ENCODE measurements at places on chromosomes 11 and 22. TPM values are rescaled to one million over a fixed set of nuclear protein-coding genes. Genes with fewer than 3 reads are reported as not detected.

The OR51B2 gene
- not detected for polyA plus RNA-seq

The ATP5MG gene
- 620 TPM for polyA plus RNA-seq

The GPHA2 gene
- polyA plus RNA-seq, result not detected

The XRRA1 gene
- 3.5 TPM for polyA plus RNA-seq

The EFCAB6 gene
- not detected for polyA plus RNA-seq

The SCN3B gene
- not detected for polyA plus RNA-seq

The MS4A3 gene
- not detected for polyA plus RNA-seq

The OR51I1 gene
- not detected for polyA plus RNA-seq

The GAL gene
- not detected for polyA plus RNA-seq

DNA sequence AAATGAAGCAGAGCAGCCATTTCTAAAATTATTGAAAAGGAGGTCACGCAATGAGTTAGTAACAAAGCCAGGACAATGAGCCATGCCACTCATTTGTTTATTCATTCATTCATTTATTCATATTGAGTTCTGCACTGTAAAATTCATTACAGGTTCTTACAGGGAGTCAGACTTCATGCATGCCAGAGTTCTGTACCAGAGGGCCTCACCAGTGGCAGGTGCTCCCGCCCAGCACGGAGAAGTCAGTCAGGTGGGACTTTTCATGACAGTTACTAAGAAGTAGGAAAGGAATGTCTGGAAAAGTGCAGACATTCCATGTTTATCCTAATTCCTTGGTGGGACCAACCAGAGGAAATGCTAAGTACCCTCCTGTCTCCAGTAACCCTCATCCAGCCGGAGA is 217.5 kb upstream of the BLID start:
- no peak overlapping the region for H3K4me3 ChIP-seq
- no peaks in the 10 kb centered on the region for H3K36me3 ChIP-seq
- H3K27me3 ChIP-seq, result peaks cover 7% of the 10 kb centered on the region

GRCh38 chr11:44654057-44654456 is 72.7 kb upstream of the TSPAN18 start:
- H3K27me3 ChIP-seq, result peaks cover 10% of the 10 kb centered on the region
- H3K36me3 ChIP-seq, result no peaks in the 10 kb centered on the region
- no peak for DNase-seq
- peaks cover 16% of the 10 kb centered on the region for H3K4me1 ChIP-seq
- H3K27ac ChIP-seq, result no peak overlapping the region

GRCh38 chr11:23606191-23606590 is 745.9 kb upstream of the CCDC179 start:
- H3K4me1 ChIP-seq, result no peaks in the 10 kb centered on the region
- DNase-seq, result no peak
- no peaks in the 10 kb centered on the region for H3K27me3 ChIP-seq
- H3K4me3 ChIP-seq, result no peak overlapping the region
- H3K27ac ChIP-seq, result no peak overlapping the region

DNA sequence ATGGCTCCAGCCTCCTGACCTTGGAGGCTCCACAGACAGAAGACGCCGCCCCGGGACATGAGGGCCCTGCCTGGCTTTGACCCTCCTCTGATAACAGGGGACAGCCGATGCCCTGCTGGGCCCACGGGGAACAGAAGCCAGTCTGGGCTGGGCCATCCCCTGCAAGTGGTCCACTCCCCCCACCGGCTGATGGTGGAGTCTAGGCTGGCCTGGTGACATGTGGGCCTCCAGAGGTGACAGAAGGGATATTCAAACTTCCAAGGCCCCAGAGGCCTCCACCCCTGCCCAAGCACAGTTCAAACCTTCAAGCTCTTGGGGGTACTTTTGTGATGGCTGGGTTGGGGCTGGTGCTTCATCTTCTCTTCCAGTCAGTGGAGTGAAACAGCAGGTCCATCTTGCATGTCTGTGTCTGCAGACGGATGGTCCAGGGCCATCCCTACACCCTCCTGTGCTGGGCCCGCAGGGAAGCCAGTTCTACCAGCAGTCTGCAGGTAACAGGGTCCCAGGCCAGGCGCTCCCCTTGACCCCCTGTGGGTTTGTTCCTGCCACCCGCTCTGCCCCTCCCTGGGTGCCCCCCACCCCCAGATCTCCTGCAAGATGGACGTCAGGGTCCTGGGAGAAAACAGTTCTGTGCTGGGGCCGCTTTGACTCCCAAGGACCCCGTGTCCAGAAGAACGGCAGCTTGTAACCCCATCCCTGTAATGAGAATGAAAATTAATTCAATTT is 929.9 kb downstream of the BRD1 start:
- no peak for DNase-seq
- no peaks in the 10 kb centered on the region for H3K27me3 ChIP-seq
- no peak overlapping the region for H3K4me3 ChIP-seq
- H3K4me1 ChIP-seq, result no peaks in the 10 kb centered on the region
- H3K27ac ChIP-seq, result no peak overlapping the region
- no peaks in the 10 kb centered on the region for H3K36me3 ChIP-seq

DNA sequence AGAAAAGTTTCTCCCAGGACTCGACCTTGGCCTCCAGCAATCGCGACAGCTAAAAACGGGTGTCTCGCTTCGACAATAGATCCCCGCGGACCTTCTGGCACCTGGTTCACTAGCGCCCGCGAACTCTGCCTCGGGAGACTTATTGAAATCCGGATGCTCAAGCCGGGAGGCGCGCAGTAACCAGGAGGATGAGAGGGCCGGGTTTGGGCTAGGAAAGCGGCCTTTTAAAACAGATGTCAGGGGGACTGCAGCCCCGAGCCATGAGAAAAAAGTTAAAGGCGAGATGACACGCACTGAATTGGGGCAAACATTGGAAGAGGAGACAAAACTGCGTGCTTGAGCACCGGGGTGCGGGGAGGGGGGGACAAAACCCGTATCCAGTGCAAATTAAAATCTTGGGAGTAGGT is 637 bp upstream of the ZBTB16 start:
- DNase-seq, result no peak
- peaks cover 29% of the 10 kb centered on the region for H3K27me3 ChIP-seq
- H3K27ac ChIP-seq, result peak overlapping the region; percentile 85

GRCh38 chr11:122340607-122341290 is 224.7 kb upstream of the BLID start:
- H3K4me3 ChIP-seq, result no peak overlapping the region
- no peak for DNase-seq
- H3K27me3 ChIP-seq, result no peaks in the 10 kb centered on the region
- H3K36me3 ChIP-seq, result no peaks in the 10 kb centered on the region

DNA sequence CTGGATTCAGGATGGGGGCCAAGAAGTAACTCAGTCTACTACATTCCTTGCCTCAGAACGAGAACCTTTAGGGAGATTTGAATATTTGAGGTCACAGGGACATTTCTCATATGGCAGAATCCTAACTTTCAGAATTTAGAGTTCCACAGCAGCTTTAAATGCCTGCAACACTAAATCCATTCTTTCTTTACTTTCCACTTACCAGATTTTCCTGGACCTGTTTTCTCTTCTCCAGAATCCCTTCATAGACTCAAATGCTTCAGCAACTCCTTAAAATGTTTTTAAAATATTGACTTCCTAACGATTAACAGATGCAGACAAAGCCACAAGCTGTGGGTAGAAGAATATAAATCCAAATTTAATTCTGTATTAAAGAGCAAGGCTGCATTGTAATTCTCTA is 63.1 kb downstream of the PRSS23 start:
- H3K27me3 ChIP-seq, result peaks cover 33% of the 10 kb centered on the region
- H3K4me1 ChIP-seq, result no peaks in the 10 kb centered on the region
- DNase-seq, result no peak
- H3K36me3 ChIP-seq, result no peaks in the 10 kb centered on the region

DNA sequence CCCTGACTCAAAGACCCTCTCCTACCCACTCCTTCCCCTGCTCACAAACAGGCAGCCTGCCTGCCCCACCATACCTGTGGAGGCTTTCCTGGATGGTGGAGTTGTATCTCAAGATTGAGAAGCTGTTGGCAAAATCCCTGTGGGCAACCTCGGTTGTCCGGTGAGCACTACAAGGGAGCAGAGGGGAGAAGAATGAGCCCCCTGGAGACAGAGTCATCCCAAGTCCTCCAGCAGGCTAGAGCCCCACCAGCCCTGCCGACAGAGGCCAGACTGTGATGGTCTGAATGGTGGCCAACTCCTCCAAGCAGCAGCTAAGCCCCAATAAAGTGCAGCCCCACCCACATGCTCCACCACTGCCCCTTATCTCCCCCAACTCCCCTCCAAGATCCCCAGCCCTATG is 17.5 kb downstream of the TMPRSS13 start:
- DNase-seq, result no peak
- H3K27ac ChIP-seq, result no peak overlapping the region
- H3K27me3 ChIP-seq, result peaks cover 25% of the 10 kb centered on the region
- peaks cover 8% of the 10 kb centered on the region for H3K36me3 ChIP-seq
- H3K4me1 ChIP-seq, result no peaks in the 10 kb centered on the region
- no peak overlapping the region for H3K4me3 ChIP-seq

- DNase-seq, result no peak
- H3K27ac ChIP-seq, result no peak overlapping the region
- H3K27me3 ChIP-seq, result no peaks in the 10 kb centered on the region
- peaks cover 19% of the 10 kb centered on the region for H3K4me1 ChIP-seq
- no peaks in the 10 kb centered on the region for H3K36me3 ChIP-seq
Observed at GRCh38 chr11:73283276-73284000, 11.3 kb downstream of the P2RY6 start.

DNA sequence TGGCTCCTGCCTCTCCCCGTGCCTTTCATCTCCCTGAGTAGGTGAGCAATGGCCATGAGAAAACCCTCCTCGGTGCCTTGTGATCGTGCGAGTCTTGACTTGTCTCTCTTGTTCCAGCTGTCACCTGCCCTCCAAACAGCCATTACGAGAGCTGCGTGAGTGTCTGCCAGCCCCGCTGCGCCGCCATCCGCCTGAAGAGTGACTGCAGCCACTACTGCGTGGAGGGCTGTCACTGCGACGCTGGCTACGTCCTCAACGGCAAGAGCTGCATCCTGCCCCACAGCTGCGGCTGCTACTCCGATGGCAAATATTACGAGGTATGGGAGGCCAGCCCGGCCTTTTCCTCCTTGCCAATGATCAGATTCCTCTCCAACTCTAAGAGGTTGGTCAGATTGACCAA is 51.7 kb downstream of the TECTA start:
- no peak overlapping the region for H3K27ac ChIP-seq
- DNase-seq, result no peak
- no peaks in the 10 kb centered on the region for H3K36me3 ChIP-seq
- H3K4me1 ChIP-seq, result no peaks in the 10 kb centered on the region
- no peak overlapping the region for H3K4me3 ChIP-seq
- peaks cover 8% of the 10 kb centered on the region for H3K27me3 ChIP-seq

DNA sequence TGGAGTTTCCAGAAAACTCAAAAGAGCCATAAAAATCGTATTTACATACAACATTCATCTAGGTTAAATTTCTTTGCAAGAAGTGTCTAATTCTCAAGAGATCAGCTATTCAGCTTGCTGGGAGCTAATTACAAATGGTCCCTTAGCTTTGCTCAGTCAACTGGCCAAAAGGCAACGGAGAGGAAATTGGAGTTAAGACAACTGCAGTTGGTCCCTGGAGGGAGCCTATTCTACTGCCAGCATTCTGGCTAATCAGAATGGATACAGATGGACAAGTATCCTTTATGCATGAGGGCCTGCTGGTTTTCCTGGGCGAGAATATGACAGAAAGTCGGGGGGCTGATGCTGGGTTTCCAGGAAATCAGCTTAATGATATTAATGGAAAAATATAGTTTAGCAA is 45.5 kb downstream of the KCNJ1 start:
- peaks cover 25% of the 10 kb centered on the region for H3K4me1 ChIP-seq
- H3K36me3 ChIP-seq, result peaks cover 27% of the 10 kb centered on the region
- DNase-seq, result no peak
- no peak overlapping the region for H3K4me3 ChIP-seq
- no peaks in the 10 kb centered on the region for H3K27me3 ChIP-seq

GRCh38 chr11:3795131-3796001 is 2.0 kb downstream of the NUP98 start:
- H3K4me3 ChIP-seq, result peak overlapping the region; percentile 96
- H3K27me3 ChIP-seq, result no peaks in the 10 kb centered on the region
- no peak for DNase-seq
- no peaks in the 10 kb centered on the region for H3K36me3 ChIP-seq

DNA sequence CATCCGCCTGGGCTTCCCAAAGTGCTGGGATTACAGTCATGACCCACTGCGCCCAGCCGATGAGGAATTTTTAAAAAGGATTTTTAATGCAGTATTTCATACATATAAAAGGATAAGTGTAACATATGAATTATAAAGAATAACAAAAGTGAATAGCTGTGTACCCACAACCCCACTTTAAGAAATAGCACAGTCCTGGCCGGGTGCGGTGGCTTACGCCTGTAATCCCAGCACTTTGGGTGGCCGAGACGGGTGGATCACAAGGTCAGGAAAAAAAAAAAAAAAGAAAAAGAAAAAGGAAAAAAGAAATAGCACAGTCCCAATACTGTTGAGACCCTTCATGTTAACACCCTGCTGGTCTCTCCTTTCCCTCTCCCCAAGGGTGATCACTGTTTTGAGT is 54.3 kb upstream of the CABP7 start:
- no peak for DNase-seq
- no peaks in the 10 kb centered on the region for H3K4me1 ChIP-seq
- no peak overlapping the region for H3K4me3 ChIP-seq
- H3K27me3 ChIP-seq, result no peaks in the 10 kb centered on the region
- H3K36me3 ChIP-seq, result peaks cover 42% of the 10 kb centered on the region

GRCh38 chr11:124890151-124890550 is 7.5 kb downstream of the ROBO4 start:
- DNase-seq, result no peak
- no peaks in the 10 kb centered on the region for H3K4me1 ChIP-seq
- no peaks in the 10 kb centered on the region for H3K36me3 ChIP-seq
- H3K27ac ChIP-seq, result no peak overlapping the region

- H3K36me3 ChIP-seq, result no peaks in the 10 kb centered on the region
- H3K27me3 ChIP-seq, result no peaks in the 10 kb centered on the region
- no peak for DNase-seq
- no peak overlapping the region for H3K4me3 ChIP-seq
- H3K27ac ChIP-seq, result no peak overlapping the region
Observed at GRCh38 chr11:41950470-41951143, 491.2 kb upstream of the LRRC4C start.

GRCh38 chr11:119368121-119369034 is 13.1 kb downstream of the USP2 start:
- no peak overlapping the region for H3K4me3 ChIP-seq
- H3K27ac ChIP-seq, result no peak overlapping the region
- peaks cover 9% of the 10 kb centered on the region for H3K4me1 ChIP-seq
- peaks cover 37% of the 10 kb centered on the region for H3K27me3 ChIP-seq
- DNase-seq, result no peak

DNA sequence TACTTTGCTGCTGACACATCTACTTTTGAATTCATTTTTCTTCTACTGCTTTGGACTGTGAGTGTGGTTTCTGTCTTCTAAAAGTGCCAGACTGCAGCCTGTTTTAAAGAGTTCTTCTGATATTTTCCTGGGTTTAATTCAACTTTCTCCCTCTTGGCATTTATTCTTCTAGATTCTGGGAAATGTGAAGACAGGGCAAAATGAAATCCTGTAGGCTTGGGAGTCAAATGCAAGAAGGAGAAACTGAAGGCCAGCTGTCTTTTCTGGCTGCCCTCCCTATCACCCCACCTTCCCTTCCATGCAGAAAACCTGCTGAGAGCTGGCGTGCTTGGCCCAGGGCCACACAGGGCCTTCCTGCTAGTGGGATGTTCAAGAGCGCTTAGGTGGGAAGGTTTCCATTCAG is 7.6 kb downstream of the ZNF70 start:
- H3K4me3 ChIP-seq, result no peak overlapping the region
- peaks cover 16% of the 10 kb centered on the region for H3K36me3 ChIP-seq
- no peak for DNase-seq

Measured in naive B cell (primary cell).